ENCODE measurements at places on chromosomes 11 and 22.

- DNase-seq = no peak
Measured at GRCh38 chr11:70124321-70125000, 46.3 kb downstream of the ANO1 start.

- DNase-seq = no peak
Measured at GRCh38 chr11:72132646-72133045, 2.9 kb upstream of the FOLR3 start.

- DNase-seq = no peak
Measured at GRCh38 chr22:33221568-33221967, 163.4 kb upstream of the SYN3 start.

DNA sequence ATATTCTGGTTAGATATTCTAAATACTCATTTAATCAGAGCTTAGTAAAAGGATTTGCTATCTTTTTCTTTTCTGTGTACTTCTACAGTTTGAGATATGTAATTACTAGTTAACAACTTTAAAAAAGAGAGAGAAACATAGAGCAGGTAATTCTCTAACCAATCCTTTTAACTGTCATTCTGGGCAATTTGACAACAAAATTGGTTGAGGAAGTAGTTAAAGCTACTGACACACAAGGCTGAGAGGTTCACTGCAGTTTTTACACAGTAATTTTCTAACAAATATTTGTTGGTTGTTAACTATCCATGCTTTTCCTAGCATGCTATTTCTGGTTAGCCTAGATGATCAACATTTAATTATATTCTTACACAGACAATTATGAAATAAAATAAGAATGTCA lies 3.6 kb downstream of the SOX6 start:
- no peak for DNase-seq

DNA sequence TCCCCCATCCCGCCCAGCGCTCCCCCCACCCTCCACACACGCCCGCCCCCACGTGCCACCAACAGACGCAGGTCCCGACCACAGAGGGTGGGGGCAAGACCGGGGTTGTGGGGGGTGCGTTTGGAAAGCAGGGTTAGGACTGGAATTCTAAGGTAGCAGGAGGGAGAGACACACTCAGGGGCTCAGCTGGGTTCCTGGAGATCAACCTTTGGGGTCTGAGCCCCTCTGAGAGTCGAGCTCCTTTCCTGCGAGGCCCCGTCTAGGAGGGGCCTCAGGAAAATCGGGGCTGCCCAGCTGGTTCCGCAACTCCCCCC lies 429 bp downstream of the PGGHG start:
- no peak for DNase-seq

All from activated B cell treated with CpG ODN at 0.5 μM for 24 hours (primary cell).